A673 (cell line): ENCODE measurements at places on chromosomes 5 and 9.

GRCh38 chr5:173333925-173334661 lies 5.9 kb upstream of the STC2 start:
- DNase-seq, result no peak

DNA sequence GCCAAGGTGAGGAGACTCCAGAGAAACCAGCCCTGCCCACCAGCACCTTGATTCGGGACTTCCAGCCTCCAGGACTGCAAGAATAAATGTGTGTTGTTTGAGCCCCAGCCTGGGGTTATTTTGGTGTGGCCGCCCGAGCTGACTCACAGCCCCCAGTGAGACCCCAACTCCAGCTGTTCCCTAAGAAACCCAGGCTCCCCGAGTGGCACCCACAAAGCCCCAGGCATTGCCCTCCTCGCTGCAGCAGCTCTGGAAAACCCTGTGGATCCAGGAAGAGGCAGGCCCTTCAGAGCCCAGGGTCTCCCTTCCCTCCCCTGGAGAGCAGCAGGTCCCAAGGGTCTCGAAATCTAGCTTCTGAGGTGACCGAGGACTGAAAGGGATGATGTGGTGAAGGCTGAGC lies 69.2 kb upstream of the PPP1R26 start:
- no peak for DNase-seq

DNA sequence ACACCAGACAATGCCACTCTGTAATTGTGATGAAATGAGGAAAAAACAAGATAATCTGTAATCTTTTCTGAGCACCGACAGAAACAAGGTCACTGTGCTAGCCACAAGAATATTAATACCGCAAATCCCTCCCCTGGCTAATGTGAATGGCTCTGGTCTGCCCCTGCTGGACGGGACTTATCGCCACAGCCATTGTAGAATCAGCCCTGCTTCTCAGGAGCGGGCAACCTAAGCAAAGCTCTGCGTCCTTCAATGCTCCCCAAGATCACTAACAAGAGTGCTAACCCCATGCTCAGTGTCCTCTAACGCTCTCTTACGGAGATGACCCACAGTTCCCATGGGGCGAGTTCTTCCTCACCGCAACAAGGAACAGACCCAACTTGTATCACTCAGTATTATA lies 42.7 kb downstream of the OR2V1 start:
- peak; percentile 28 for DNase-seq

GRCh38 chr5:35863159-35863558 lies 6.5 kb downstream of the IL7R start:
- DNase-seq, result no peak
